ENCODE measurements at places on chromosomes 12 and 14. TPM values are rescaled to one million over a fixed set of nuclear protein-coding genes. Genes with fewer than 3 reads are reported as not detected.

The HOXC9 gene
- 12.1 TPM for polyA plus RNA-seq

The OVCH1 gene
- 0.51 TPM for polyA plus RNA-seq

The SOAT2 gene
- polyA plus RNA-seq = not detected

The STAC3 gene
- polyA plus RNA-seq = 4.5 TPM

The TOMM20L gene
- polyA plus RNA-seq = not detected

The SPTB gene
- 14.5 TPM for polyA plus RNA-seq

The MYH7 gene
- polyA plus RNA-seq = 4.3 TPM

The PZP gene
- 0.17 TPM for polyA plus RNA-seq

The CRIP2 gene
- polyA plus RNA-seq = 193 TPM

The BHLHE41 gene
- 15.4 TPM for polyA plus RNA-seq

The POLE gene
- 43.2 TPM for polyA plus RNA-seq

The BEST3 gene
- 3.3 TPM for polyA plus RNA-seq

The GLI1 gene
- 4.4 TPM for polyA plus RNA-seq

The P2RX7 gene
- polyA plus RNA-seq = 2.0 TPM

The FITM1 gene
- polyA plus RNA-seq = 25.7 TPM

The AKAP5 gene
- 0.38 TPM for polyA plus RNA-seq

Data from adrenal gland (tissue), 19 donors.